Sciatic nerve (tissue), 2 donors: ENCODE measurements at places on chromosomes 7 and 10. TPM values are rescaled to one million over a fixed set of nuclear protein-coding genes. Genes with fewer than 3 reads are reported as not detected.
A peak's percentile ranks its signal among the peaks of the same experiment; 100 is the strongest.

DNA sequence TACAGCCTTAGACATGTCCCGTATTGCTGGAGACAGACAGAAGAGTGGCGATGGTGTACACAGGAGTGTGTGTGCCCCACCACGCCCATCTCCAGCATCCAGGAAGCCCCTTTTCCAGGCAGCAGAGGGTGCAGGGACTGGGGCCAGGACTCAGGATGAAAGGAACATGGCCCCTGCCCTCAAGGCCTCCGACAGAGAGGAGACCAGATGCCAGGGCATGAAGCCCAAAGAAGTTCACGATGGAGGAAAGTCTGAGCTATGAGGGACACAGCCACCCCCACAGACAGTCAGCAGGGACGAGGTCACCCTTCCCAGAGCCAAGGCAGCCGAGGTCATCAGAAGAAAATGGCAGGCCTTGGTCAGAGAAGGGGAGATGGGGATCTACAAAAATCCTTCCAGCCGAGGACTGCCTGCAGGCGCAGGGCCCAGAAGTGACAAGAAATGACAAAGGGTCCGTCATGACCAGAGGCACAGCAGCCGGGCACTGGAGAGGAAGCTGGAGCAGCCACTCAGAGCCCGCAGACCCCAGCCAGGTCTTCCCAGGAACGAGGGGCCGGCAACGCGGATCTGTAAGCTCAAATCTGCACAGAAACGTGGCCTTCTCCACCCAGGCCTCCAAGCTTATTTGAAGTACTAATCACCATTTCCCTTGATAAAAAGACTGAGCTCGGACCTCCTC is 78.7 kb upstream of the PPP2R2D start:
- no peak for DNase-seq

The TMEM270 gene
- total RNA-seq = not detected

The SFXN2 gene
- total RNA-seq = 7.6 TPM

- DNase-seq = no peak
Measured at GRCh38 chr7:69665369-69665768, 67.1 kb downstream of the AUTS2 start.

DNA sequence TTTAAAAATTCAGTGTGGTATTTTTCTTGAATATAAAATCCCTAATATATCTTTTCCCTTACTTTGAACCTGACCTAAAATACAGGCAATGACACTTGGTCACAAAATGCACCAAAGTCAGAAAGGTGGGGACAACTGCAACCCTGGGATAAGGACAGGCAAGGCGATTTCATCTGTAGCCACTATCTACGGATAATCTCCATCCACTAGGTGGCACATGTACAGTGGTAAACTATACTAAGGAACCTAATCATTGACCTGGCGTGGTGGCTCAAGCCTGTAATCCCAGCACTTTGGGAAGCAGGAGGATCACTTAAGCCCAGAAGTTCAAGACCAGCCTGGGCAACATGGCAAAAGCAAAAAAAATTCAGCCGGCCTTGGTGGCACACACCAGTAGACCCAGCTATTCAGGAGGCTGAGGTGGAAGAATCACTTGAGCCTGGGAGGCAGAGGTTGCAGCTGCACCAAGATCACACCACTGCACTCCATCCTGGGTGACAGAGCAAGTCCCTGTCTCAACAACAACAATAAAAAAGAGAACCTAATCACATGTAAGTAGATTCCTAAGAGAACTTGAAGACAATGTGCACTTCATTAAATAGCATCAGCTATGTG is 98.9 kb downstream of the KMT2C start:
- no peak for DNase-seq

- DNase-seq = no peak
Measured at GRCh38 chr7:24717247-24717622, 40.0 kb downstream of the GSDME start.

GRCh38 chr7:101558742-101559325 is 70.3 kb downstream of the MYL10 start:
- DNase-seq = no peak

DNA sequence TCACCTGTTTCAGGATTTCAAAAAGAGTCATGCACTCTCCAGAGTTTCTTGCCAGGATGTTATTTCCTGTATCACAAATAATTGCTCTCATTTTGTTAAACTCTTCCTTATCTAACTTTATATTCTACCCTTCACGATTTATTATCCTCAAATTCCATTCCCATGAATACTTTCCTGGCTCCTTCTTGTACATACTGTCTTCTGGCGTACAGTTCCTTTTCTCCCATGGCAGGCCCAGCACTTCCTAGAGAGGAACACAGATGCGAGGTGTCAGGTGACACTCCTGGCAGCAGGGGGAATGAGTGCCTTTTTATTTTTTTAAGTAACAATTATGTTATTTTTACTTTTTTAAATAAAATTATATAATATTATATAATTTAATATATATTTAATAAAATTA is 411.9 kb downstream of the TFEC start:
- no peak for DNase-seq

The LRCH4 gene
- total RNA-seq = 75.7 TPM

The UPK3B gene
- 3.7 TPM for total RNA-seq

The PNLIPRP2 gene
- 1.6 TPM for total RNA-seq

DNA sequence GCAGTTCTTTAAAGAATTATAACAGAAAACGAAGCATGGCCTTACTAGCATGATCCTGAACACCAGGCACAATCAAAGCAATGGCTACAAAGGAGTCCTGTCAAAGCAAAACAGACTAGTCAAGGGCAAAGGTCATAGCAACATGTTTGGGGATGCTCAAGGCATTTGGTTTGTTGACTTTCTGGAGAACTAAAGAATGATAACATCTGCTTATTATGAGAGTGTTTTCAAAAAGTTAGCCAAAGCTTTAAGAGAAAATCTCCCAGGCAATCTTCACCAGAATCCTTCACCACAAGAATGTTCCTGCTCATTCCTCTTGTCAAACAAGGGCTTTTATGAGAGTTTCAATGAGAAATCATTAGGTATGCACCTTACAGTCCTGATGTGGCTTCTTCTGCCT is 95.1 kb upstream of the CPXM2 start:
- no peak for DNase-seq

The SFTPA1 gene
- total RNA-seq = 6.3 TPM

GRCh38 chr7:47147213-47147631 is 434.7 kb downstream of the TNS3 start:
- DNase-seq = no peak

GRCh38 chr7:1802899-1803298 is 132.8 kb downstream of the ELFN1 start:
- DNase-seq = no peak

The UBE2H gene
- 92.1 TPM for total RNA-seq

GRCh38 chr7:76326646-76327233 is 24.3 kb downstream of the HSPB1 start:
- DNase-seq = no peak

- no peak for DNase-seq
Measured at GRCh38 chr10:4780782-4781181, 45.2 kb upstream of the AKR1E2 start.

GRCh38 chr7:155375337-155376277 is 77.9 kb downstream of the INSIG1 start:
- no peak for DNase-seq

- DNase-seq = no peak
Measured at GRCh38 chr10:71805776-71806703, 32.7 kb upstream of the VSIR start.

DNA sequence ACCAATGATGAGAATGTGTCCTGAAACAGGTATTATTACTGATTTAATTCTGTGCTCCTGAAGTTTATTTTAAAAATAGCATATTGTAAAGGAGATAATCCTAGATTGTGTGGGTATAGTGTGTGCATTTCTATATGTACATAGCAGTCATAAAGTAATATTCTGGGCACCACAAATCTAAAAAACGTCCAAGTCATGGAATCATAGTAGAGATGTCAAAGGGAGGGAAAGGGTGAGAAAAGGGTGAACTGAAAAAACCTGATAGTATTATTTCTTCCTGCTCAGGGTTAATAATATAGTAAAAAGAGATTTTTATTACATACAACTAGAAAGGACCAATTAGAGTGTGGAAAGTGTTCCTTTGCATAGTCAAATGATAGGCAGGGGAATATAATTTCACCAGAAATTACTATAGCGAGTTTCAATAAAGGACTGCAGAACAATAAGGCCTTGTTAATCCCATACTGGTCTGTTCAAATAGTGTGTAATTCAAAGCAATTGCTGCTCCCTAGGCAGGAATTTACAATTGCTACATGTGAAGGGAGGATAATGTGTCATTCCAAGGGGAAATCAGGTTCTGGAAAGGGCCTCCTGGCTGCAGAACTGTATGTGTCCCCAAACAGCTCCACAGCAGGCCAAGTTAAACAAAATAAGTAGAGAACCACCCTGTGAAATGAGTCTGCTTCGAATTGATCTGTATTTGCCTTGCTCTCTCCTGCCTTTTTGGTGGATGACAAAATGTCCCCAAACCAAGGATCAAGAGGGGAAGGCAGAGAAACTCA is 42.5 kb upstream of the KMT2E start:
- no peak for DNase-seq

The RALA gene
- total RNA-seq = 35.0 TPM

GRCh38 chr7:111527545-111527944 is 34.7 kb downstream of the IMMP2L start:
- no peak for DNase-seq

The DPY19L1 gene
- 29.9 TPM for total RNA-seq

The TMEM213 gene
- not detected for total RNA-seq

The LRRN3 gene
- 0.31 TPM for total RNA-seq

The OR2A7 gene
- 3.7 TPM for total RNA-seq

DNA sequence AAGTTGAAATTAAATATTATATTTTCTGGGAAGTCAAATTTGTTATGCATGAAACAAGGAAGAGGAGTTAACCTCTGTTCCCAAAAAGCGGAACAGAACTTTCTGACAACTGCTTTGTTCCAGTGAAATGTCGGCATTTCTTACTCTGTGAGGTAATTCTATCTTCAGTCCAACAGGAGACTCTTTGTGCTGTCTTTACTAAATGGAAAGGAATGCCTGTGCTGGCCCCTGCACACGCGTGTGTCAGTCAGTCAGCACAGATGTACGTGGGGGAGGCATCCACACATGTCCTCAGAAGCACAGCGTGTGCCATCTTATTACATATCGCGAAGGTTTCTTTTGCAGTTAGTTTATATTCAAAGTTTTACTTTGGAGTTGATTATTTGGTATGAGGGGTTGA is 37.5 kb downstream of the NET1 start:
- no peak for DNase-seq

- peak; percentile 37 for DNase-seq
Measured at GRCh38 chr7:2959103-2959680, 84.5 kb downstream of the CARD11 start.

- no peak for DNase-seq
Measured at GRCh38 chr10:56823849-56824248, 462.8 kb upstream of the ZWINT start.

DNA sequence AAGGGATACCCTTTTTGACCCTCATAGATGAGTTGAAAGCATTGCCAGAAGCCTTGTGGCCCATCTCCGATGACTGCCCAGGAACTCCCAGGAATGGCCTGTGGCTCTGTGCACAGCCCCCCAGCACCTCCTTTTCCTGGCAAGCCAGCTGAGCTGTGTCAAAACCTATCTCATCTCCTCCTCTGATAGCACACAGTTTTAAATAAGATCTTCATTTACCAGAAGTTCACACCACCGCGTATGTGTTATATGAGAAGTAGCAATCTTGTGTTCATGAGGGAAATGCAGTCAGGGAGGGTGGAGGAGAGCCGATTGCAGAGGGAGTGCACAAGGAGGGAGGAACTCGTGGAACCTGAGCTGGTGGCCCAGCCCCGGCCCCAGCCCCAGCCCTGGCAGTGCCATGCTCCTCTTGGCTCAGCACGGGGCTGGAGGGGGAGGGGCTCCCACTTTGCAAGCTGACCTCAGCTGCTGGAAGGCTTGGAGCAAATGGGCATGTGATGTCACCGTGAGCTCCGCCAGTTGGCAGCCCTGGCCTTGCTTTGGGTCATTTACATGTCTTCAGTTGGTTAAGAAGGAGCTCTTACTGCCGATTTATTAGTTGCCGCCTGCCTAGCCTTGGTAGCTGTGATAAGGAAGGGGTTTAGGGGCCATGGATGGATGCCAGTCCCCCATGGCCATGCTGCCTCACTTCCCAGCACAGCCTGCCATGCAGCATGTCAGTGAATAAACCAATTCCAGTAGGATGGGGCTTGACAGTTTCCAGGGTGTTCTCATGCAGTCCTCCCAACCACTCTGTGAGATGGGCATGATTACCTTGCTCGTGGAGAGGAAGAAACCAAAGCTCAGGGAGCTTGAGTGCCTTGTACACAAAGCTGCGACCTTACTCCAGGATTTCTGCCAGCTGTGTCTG is 20.0 kb downstream of the UNC5B start:
- DNase-seq = no peak

The COL26A1 gene
- 0.09 TPM for total RNA-seq

- DNase-seq = no peak
Measured at GRCh38 chr7:132548489-132549078, 27.7 kb downstream of the PLXNA4 start.

DNA sequence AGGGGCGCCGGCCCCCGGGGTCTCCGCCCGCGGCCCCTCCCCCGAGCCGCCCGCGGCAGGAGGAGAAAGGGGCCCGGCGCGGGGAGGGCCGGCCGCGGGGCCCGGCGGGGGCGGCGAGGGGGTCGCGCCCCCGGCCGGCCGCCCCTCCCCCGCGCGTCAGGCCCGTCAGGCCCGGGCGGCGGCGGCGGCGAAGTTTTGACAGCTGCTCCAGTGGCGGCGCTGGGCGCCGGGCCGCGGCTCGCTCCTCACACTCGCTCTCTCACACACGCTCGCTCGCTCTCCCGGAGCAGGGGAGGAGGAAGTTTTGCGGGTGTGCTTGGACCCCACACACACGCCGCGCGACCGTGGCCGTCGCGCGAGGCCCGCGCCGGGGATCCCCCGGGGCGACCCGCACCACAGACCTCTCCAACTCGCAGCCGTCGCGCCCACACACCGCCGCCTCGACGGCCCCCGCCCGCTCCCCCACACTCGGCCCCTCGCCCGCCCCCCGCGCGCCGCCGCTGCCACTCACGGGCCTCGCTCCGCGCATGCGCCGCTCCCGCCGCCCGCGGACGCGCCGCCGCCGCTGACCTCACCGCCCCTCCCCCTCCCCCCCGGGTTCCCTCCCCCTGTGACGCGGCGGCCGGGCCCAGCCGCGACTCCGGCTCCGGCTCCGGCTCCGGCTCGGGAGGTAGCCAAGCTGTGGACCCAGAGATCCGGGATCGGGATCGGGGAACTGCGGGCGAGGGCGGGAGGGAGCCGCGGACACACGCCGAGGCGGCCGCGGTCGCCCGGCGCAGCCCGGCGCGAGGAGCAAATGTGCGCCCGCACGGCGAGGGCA is 518 bp upstream of the KMT2C start:
- peak; percentile 96 for DNase-seq

GRCh38 chr7:96624954-96625353 is 84.7 kb downstream of the SEM1 start:
- DNase-seq = no peak

The DNAJC12 gene
- total RNA-seq = 5.1 TPM

The EIF3B gene
- 93.6 TPM for total RNA-seq

- DNase-seq = no peak
Measured at GRCh38 chr10:24513155-24513554, 210.5 kb downstream of the ARHGAP21 start.
